ENCODE measurements at places on chromosomes 5 and 9. TPM values are rescaled to one million over a fixed set of nuclear protein-coding genes. Genes with fewer than 3 reads are reported as not detected.

Gene AHRR
- 8.4 TPM for total RNA-seq

GRCh38 chr9:89408628-89409101 is 89.2 kb downstream of the SEMA4D start:
- peaks cover 8% of the 10 kb centered on the region for H3K36me3 ChIP-seq
- H3K27me3 ChIP-seq: no peaks in the 10 kb centered on the region
- peaks cover 13% of the 10 kb centered on the region for H3K4me1 ChIP-seq
- H3K4me3 ChIP-seq: no peak overlapping the region
- no peak overlapping the region for H3K27ac ChIP-seq

Gene ATP10B
- total RNA-seq: not detected

Gene ROR2
- total RNA-seq: 3.8 TPM

Gene PRRX2
- total RNA-seq: 2.5 TPM

Gene PLAC8L1
- not detected for total RNA-seq

GRCh38 chr5:147878066-147878759 is at the start of gene SCGB3A2:
Gene SCGB3A2, plus strand, starts transcription at chr5:147878711. Its CDS starts 93 bp downstream, at chr5:147878804.
- H3K4me1 ChIP-seq: no peaks in the 10 kb centered on the region
- DNase-seq: no peak
- no peaks in the 10 kb centered on the region for H3K36me3 ChIP-seq
- H3K4me3 ChIP-seq: peak within 1 kb of the TSS; percentile 27

Gene PIP5KL1
- 11.5 TPM for total RNA-seq

DNA sequence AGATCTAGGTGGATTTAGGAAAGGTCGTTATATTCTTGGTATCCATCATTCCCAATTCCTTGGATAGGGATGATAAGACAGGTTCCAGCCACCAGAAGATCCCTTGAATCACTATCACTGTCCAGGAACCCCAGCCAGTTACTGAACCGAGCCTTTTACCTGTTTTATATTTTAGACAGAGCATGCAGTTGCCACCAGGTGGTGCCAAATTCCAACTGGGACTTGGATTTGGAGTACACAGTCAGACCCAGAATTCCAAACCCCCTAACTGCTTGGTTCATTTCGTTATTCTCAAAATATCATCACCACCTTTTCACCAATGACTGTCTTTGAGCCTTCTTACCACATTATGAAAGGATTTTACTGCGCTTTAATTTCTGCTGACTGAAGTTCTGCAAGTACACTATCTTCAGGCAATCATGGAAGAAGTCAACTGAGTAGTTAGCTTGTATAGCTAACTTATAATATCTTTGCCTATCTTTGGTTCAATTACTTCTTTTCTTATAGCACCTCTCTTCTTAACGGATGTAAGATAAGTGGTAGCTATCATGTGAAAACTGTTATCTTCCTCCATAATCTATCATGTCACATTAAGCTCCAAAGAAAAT is 191.8 kb downstream of the PRR16 start:
- no peaks in the 10 kb centered on the region for H3K36me3 ChIP-seq
- H3K27ac ChIP-seq: no peak overlapping the region
- no peak for DNase-seq
- H3K4me1 ChIP-seq: no peaks in the 10 kb centered on the region

DNA sequence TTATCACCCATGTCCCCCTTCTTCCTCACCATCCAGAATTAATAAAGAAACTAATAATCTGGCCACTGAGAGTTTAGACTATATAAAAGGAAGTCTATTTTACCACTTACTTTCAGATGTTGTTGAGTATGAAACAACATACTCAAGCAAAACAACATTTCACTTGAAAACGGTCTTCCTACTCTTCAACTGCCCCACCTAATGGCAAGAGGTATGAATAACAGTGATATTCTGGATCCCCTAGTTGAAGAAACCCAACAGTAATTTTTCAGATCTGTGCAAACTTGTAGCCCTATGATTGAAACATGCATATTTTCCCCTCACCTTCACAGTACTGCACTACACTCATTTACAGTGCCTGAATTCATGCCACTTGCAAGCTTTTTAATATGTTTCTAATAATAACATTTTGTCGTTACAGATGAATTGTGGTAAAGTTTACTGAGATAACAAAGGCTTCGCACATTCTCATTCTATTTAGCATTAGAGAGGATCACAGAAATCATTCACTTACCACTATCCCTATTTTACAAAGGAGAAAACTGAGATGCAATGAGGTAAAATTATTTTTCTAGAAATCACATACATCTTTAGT is 267.9 kb upstream of the PDE4D start:
- no peak overlapping the region for H3K4me3 ChIP-seq
- no peak overlapping the region for H3K27ac ChIP-seq
- H3K27me3 ChIP-seq: no peaks in the 10 kb centered on the region
- no peak for DNase-seq
- no peaks in the 10 kb centered on the region for H3K36me3 ChIP-seq

GRCh38 chr9:117407436-117408022 is 7.3 kb downstream of the ASTN2 start:
- H3K27ac ChIP-seq: no peak overlapping the region
- no peak for DNase-seq
- H3K36me3 ChIP-seq: no peaks in the 10 kb centered on the region
- H3K4me3 ChIP-seq: no peak overlapping the region

Gene SLC4A9
- total RNA-seq: 0.32 TPM

DNA sequence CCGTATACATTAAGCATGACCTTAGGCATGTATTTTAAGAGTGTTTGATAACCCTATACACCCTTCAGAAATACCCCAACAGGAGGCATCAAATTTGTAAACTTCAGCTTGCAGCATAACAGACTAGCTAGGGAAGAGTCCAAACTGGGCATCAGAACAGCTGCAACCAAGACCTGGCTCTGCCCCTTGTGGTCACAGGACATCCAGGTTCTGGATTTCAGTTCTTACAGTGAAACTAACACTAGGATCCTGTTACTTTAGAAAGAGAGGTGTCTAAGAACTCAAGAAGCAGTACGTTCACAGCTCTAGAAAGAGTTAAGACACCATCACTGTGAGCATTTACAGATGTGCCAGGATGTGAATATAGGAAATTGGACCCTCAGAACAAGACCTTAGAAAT is 229.8 kb downstream of the BNC2 start:
- no peak overlapping the region for H3K4me3 ChIP-seq
- no peaks in the 10 kb centered on the region for H3K36me3 ChIP-seq
- H3K4me1 ChIP-seq: no peaks in the 10 kb centered on the region
- H3K27me3 ChIP-seq: no peaks in the 10 kb centered on the region
- DNase-seq: no peak

DNA sequence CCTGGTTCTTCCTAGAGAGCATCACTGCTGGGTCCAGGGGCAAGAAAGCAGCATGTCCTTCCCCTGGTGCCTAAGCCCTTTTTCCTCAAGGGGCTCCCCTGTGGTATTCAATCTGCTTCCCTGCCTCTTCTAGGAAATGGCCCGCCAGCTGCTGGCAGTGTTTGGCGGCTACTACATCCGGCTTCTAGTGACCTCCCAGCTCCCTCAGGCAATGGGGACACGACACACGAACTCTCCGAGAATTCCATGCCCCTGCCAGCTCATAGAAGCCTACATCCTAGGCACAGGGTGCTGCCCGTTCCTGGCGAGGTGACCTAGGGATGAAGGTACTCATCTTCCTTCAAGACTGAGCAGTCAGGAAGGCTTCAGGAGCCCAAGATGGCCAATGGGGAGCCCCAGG is 14.6 kb downstream of the TEX53 start:
- H3K36me3 ChIP-seq: peaks cover 73% of the 10 kb centered on the region
- H3K27ac ChIP-seq: no peak overlapping the region
- no peak overlapping the region for H3K4me3 ChIP-seq
- no peaks in the 10 kb centered on the region for H3K4me1 ChIP-seq
- no peaks in the 10 kb centered on the region for H3K27me3 ChIP-seq

Gene IRX1
- total RNA-seq: 6.0 TPM

- no peak for DNase-seq
- no peaks in the 10 kb centered on the region for H3K4me1 ChIP-seq
- no peak overlapping the region for H3K4me3 ChIP-seq
- H3K36me3 ChIP-seq: no peaks in the 10 kb centered on the region
- no peaks in the 10 kb centered on the region for H3K27me3 ChIP-seq
These were observed 15.1 kb upstream of the ACSL6 start for GRCh38 chr5:132026516-132027008.

DNA sequence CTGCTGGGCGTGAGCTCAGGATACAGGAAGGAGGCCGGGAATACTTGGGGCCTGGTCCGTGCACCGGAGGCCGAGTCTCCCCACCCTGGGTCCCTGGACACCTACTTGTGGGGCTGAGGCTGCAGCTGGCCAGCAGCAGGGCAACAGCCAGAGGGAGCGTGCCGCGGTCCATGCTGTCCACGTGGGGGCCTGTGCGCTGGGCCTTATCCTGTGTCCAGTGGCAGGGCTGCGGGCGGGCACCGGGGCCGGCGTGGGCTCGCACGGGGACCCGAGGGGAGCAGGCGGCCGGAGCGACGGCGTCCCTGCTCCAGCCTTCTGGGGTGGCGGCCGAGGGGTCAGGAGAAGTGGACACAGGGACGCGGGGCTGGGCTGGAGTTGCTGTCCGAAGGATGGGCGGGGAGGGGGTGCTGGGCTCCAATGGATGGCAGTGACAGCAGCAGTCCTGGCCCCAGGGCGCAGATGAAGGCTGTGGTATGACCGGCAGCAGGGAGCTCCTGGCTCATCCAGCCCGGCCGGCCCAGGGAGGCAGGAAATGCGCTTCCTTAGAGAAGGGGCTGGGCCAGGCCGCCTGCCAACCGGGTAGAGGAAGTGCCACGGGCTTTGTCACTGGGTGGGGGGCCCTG is at the start of gene ENG:
Gene ENG, minus strand, starts transcription at position 475 of the 623 bp plus-strand sequence. Its CDS starts 303 bp downstream, at position 172.
- H3K36me3 ChIP-seq: peaks cover 15% of the 10 kb centered on the region
- H3K4me3 ChIP-seq: peak within 1 kb of the TSS; percentile 86
- DNase-seq: peak; percentile 84
- H3K27ac ChIP-seq: peak within 1 kb of the TSS; percentile 88
- H3K27me3 ChIP-seq: no peaks in the 10 kb centered on the region
- peaks cover 78% of the 10 kb centered on the region for H3K4me1 ChIP-seq

Gene FBP1
- 527 TPM for total RNA-seq

Gene HTR1A
- total RNA-seq: not detected

All from lower lobe of right lung (tissue), 2 donors.